ENCODE measurements at places on chromosomes 5 and 9.

DNA sequence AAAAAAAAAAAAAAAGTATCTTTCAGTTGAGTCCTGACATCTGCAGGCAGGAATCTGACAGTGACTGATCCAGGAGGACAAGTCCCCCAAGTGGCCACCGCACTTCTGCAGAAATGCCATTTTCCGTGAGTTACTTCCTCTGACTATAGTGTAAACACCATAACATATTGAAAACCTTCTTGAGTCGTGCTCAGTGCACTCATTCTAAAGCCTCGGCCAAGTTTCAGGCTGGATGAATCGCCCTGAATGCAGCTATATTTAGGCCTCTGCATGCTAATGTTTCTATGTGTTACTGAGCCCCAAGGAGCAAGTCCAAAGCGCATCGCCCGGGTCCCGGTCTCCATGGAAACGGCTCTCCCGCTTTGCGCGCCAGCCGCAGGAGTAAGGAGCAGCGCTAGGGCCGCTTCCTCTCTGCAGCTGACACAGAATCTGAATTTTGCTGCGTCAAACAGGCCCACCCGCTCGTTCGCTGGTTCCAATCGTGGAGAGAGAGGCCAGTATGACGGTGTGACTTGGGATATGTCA is 335.4 kb downstream of the MSX2 start:
- DNase-seq: peak; percentile 51

DNA sequence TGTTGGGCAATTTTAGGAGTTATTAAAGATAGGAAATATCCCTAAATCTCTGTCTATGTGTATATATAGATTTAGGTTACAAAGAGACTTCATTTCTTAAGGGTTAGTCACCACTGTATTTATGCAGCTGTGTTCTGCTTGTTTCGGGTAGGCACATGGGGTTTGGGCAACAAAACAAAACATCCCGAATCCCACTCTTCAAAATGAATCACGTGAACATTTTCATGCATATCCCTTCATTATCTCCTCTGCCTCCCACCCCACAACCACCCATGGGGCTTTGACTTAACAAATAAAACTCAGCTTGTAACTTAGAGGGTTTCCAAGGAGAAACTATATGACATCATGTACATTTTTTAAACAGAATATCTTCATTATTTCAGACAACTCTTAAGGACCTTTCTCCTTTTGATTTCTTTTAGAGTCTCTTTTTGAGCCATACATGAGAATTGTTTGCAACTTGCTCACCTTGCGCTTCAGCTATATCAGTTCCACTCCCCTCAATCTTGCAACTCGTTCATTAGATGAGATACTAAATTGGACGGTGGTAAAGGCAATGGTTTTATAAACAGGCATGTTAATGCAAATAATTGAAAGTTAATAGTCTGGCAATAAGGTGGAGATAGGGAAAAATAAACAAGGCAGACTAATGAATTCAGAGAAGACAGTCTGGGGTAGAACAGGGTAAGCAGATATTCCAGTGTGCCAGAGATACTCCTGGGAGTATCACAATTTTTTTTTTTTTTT is 136.7 kb downstream of the CD180 start:
- DNase-seq: no peak

DNA sequence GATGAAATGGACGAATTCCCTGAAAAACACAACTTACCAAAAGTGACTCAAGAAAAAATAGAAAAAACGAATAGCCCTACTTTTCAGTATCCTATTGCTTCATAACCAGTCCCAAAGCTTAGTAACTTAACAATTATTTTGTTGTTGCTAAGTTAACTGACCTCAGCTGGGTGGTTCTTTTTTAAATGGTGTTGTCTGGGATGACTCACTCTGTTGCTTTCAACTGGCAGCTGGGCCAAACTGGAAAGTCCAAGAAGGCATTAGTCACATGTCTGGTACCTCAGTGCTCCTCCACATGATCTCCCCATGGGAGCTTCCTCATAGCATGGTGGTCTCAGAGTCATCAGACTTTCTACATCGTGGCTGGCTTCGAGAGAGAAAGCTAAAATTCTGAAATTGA is 47.8 kb upstream of the ADAMTS2 start:
- no peak for DNase-seq

- DNase-seq: peak; percentile 82
Measured at GRCh38 chr9:92954049-92954861, 6.9 kb downstream of the FGD3 start.

GRCh38 chr5:169426784-169427183 is 125.8 kb upstream of the SLIT3 start:
- DNase-seq: no peak

DNA sequence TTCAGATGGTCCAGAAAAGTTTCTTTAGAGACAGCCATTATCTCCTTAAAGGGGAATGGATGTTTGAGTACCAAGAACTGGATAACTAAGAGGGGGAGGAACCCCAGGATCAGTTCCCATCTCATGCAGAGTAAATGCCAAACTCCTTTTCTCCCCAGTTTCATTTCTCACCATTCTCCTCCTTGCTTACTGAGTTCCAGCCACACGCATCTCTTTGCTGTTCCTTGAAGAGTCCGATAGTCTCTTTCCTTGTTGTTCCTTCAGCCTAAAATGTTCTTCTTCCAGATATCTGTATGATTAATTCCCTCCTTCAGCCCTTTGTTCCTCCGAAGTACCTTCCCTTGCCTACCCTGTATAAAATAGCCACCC is 30.0 kb downstream of the KDM4C start:
- DNase-seq: no peak

- no peak for DNase-seq
Measured at GRCh38 chr5:72541501-72542225, 34.5 kb upstream of the ZNF366 start.

- no peak for DNase-seq
Measured at GRCh38 chr9:33659921-33660320, 135.4 kb upstream of the PRSS3 start.

GRCh38 chr9:257957-258356 is 43.3 kb downstream of the DOCK8 start:
- no peak for DNase-seq

DNA sequence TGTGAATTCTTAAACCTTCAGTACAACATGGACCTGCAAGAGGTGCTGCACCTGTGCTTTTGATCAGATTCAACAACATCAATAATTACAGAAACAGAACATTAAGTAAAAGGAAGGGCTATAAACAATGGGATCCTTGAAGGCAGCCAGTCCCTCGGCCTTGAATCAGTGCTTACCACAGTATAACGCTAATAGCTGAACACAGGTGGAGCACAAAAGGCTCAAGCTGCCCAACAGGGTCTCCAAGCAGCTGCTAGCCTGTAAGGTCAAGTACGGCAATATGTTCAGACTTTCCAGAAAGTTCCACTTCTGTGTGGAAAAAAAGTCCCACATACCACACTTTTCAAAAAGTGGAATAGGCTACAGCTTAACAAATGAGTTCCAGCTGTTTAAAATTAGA is 61.9 kb upstream of the ITGA1 start:
- no peak for DNase-seq

GRCh38 chr9:83441390-83441789 is 96.8 kb downstream of the FRMD3 start:
- no peak for DNase-seq

DNA sequence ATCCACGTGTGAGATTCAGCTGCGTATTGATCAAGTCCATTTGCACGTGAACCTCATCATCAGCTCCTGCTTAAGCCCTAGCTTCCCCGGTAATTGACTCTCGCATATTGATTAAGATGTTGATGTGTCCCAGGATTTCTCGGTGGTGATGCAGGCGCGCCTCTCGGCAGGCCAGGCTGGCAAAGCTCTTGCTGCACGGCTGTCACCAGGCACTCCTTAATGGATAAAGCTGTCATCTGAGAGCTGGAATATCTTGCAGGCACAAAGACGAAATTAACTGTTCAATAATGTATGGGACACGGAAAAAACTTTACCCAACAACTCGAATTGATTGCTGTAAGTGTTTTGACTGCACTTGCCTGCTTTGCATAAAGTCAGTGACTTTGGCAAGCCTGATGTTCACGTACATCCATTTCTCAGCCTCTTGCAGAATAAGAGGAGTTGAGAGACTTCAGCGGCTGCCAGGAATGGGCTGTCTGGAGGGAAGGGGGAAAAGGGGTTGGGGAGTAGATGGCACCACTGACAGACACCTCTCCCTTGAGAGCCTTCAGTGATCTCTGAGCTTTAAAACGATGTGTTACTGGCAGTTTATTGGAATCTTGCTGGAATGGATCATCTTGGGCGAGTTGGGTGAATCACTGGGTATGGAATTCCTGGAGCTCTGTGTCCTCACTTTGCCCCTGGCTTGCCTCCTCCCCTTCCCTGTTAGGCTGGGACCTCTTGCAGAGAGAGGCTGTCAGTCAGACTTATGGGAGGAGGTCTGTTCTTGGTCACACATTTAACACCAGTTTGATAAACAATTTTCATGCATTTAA is 650.3 kb downstream of the CCDC171 start:
- no peak for DNase-seq

GRCh38 chr5:21254161-21254560 is 1266.2 kb upstream of the CDH18 start:
- DNase-seq: no peak

DNA sequence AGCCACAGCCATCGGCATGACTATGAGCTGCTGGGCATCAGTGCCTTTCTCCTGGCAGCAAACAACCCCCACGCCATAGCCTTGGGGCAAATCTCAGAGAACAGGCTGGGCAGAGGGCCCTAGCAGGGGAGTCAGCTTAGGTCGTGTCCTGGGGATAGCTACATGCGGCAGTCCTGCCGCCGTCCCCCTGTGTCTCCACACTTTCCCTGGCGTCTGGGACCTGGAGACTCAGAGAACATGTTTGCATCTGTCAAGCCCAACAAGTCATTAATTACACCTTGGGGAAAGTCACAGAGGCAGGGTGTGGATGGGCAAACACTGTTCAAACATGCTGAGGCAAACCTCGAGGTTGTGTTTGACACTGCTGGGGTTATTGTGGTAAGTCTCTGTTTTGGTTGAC is 123.6 kb downstream of the C5orf15 start:
- no peak for DNase-seq

DNA sequence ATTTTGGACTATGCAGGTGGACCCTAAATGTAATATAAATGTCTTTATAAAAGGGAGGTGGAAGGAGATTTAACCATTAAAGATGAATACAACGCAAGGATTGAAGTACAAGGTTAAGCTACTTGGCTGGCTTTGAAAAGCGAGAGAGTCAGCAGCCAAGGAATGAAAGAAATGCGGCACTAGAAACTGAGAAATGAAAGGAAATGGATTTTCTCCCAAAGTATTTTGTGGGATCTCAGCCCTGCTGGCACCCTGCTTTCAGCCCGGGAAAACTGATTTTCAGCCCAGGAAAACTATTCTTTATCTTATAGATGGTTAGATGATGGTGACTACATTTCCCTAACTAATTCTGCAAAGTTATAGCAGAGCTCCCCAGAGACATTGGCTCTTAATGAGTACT is 1349.6 kb upstream of the C9orf72 start:
- DNase-seq: no peak

- no peak for DNase-seq
Measured at GRCh38 chr5:95718203-95718602, 12.9 kb upstream of the RHOBTB3 start.

DNA sequence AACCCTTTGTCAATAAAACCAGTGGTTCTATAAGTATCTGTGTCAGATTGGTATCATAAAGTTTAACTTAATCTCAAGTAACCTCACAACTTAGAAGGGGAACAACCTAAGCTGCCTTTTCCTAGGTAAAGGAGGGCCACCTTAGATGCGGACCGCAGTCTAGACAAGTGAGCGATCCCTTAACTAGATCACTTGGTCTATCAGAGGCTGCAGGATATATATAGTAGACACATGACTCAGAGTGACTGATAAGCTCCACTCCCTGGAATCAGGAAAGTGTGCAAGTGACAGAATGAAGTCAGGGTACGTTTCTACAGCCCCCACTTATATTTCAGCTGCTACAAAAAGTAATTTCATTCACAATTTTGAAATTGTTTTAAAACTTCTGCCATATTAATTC is 7.4 kb downstream of the REEP5 start:
- DNase-seq: no peak

DNA sequence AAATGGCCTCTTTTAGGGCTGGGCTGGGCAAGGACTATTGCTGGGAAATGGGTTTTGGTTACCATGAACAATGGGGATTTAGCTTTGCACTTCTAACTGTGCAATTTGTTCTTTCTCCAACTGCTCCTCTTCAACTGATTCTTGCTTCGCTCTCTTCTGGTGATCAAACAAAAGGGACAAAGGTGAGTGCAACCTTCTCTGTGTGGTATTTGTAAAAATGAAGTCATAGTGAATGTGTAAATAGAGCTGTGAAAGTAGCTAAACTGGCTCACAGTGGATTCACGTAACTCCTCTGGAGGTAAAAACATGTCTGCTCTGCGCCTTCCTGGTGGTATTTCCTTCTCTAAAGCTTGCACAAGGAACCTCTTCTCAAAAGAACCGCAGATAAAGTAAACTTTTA is 20.9 kb upstream of the SPINK14 start:
- DNase-seq: no peak

GRCh38 chr5:107673368-107674136 is 2.8 kb upstream of the EFNA5 start:
- DNase-seq: peak; percentile 82

- no peak for DNase-seq
Measured at GRCh38 chr5:42217791-42218190, 205.4 kb upstream of the GHR start.

GRCh38 chr9:69204326-69204725 is 30.2 kb downstream of the TJP2 start:
- no peak for DNase-seq

GRCh38 chr5:108238936-108239887 is 142.7 kb downstream of the FBXL17 start:
- DNase-seq: no peak

GRCh38 chr5:96821260-96821916 is 13.6 kb upstream of the ERAP1 start:
- DNase-seq: no peak

GRCh38 chr5:172648013-172648381 is 6.9 kb downstream of the NEURL1B start:
- DNase-seq: no peak

DNA sequence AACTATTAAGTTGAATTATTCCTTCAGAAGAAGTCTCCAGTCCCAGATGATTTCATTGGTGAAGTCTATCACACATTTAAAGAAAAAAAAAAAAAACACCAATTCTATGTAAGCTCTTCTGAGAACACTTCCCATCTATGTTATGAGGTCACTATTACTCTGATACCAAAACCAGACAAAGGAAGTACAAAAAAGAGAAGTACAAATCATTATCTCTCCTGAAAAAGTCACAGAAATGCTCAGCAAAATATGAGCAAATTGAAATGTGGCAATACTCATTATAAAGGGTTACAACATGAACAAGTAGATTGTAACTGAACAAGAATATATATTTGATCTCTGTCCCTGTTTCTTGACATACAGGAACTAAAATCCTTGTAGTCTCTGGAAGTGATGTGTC is 280.4 kb downstream of the TLE1 start:
- no peak for DNase-seq
